Activated CD4-positive, alpha-beta memory T cell treated with anti-CD3 and anti-CD28 coated beads, Interleukin-2, amount 10 ng/mL, durations not matched to agents 7 days and 5 days (primary cell): ENCODE measurements at places on chromosomes 4 and X. TPM values are rescaled to one million over a fixed set of nuclear protein-coding genes. Genes with fewer than 3 reads are reported as not detected.

- H3K4me3 ChIP-seq = no peak overlapping the region
- peaks cover 19% of the 10 kb centered on the region for H3K36me3 ChIP-seq
- H3K27ac ChIP-seq = no peak overlapping the region
- peaks cover 11% of the 10 kb centered on the region for H3K4me1 ChIP-seq
- no peak for DNase-seq
- no peaks in the 10 kb centered on the region for H3K27me3 ChIP-seq
Measured at GRCh38 chrX:110051559-110051958, 48.6 kb downstream of the TMEM164 start.

- H3K36me3 ChIP-seq = no peaks in the 10 kb centered on the region
- no peak overlapping the region for H3K27ac ChIP-seq
- no peak for DNase-seq
- no peak overlapping the region for H3K4me3 ChIP-seq
Measured at GRCh38 chr4:73434311-73434710, 1.7 kb upstream of the AFP start.

- no peak overlapping the region for H3K4me3 ChIP-seq
- H3K27me3 ChIP-seq = no peaks in the 10 kb centered on the region
- no peak for DNase-seq
- H3K36me3 ChIP-seq = no peaks in the 10 kb centered on the region
Measured at GRCh38 chrX:24133312-24133711, 16.2 kb upstream of the ZFX start.

DNA sequence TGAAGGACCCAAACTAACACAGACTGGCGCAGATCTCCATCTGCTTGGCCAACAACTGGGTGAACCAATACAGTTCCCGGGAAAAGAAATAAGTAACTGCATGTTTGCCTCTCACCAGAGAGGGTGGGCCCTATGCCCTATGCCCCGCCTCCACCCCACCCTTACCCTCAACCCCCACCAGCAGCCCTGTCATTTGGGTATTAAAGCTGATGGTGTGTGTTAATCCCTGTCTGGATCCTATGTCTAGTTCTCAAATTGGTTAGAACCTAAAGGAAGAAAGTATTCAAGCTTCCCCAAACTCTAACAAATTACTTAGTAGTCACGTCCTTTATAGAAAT, 19.0 kb downstream of the SMPX start:
- no peak overlapping the region for H3K27ac ChIP-seq
- H3K4me1 ChIP-seq = no peaks in the 10 kb centered on the region
- no peaks in the 10 kb centered on the region for H3K36me3 ChIP-seq
- no peak overlapping the region for H3K4me3 ChIP-seq
- H3K27me3 ChIP-seq = peaks cover 4% of the 10 kb centered on the region

DNA sequence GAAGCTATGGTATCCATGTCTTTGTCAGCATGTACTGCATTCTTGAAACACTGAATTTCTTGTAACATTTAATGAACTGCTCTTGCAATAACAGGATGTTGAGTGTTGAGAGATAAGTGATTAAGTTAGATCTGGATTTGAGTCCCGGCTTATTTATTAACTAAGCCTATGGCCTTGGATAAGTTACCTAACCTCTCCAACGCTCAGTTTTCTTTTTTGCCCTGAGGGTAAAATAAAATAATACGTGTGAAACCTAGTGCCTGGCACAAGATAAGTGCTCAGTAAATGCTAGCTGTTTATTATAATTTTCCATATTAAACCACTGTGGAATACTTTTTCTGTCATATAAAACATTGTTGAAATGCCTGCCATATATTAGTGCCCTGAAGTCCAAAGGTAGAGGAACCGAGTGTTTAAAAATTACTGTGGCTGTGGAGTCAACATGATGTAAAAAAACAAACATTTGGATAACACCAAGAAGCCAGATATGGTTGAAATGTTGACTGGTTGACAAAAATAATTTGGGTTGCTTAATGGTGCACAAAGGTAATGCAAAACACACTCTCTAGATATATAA, 58.6 kb upstream of the ALB start:
- no peak for DNase-seq
- no peaks in the 10 kb centered on the region for H3K4me1 ChIP-seq
- H3K36me3 ChIP-seq = no peaks in the 10 kb centered on the region
- H3K27me3 ChIP-seq = peaks cover 3% of the 10 kb centered on the region
- no peak overlapping the region for H3K27ac ChIP-seq

- DNase-seq = no peak
- peaks cover 6% of the 10 kb centered on the region for H3K4me1 ChIP-seq
- peaks cover 1% of the 10 kb centered on the region for H3K27me3 ChIP-seq
- H3K36me3 ChIP-seq = no peaks in the 10 kb centered on the region
- no peak overlapping the region for H3K4me3 ChIP-seq
Measured at GRCh38 chr4:18109676-18110075, 88.1 kb upstream of the LCORL start.

DNA sequence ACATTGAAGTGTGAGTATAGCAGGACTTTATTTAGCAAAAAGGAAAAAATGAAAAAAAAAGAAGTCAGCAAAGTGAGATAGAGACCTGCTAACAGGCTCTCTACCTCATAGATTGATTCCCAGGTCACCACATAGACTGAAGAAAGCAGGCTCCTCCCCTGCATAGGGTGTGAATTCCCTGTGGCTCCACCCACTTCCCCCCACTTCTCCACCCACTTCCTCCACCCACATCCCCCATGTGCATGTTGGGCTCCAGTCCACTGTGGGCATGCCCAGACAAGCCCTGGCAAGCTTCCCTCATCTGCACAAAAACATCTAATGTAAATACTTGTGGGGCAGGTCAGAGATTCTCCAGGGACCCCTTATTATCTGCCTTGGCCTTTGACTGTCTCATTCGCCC, 97.8 kb downstream of the TMEM47 start:
- H3K4me1 ChIP-seq = no peaks in the 10 kb centered on the region
- no peaks in the 10 kb centered on the region for H3K27me3 ChIP-seq

DNA sequence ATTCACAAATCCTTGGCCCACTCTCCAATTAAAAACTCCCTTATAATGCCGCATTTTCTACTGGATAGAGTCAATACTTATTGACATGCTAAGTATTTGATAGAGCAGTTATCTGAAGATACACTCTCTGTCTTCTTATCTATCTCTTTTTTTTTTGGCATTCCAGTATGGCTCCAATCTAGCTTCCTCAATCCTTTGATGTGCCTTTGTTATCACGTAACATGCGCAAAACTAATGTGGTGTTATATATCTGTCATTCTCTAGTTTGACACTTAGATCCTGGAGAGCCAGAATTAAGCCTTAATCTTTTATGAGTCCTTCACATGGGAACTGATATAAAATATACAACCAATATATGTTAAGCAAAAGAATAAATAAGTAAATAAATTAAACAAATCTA, 54.7 kb downstream of the VSIG4 start:
- H3K27me3 ChIP-seq = no peaks in the 10 kb centered on the region
- peaks cover 22% of the 10 kb centered on the region for H3K4me1 ChIP-seq
- no peak overlapping the region for H3K4me3 ChIP-seq
- no peak overlapping the region for H3K27ac ChIP-seq
- no peaks in the 10 kb centered on the region for H3K36me3 ChIP-seq

GRCh38 chr4:23956601-23957364, 66.9 kb upstream of the PPARGC1A start:
- no peaks in the 10 kb centered on the region for H3K36me3 ChIP-seq
- no peak for DNase-seq
- no peaks in the 10 kb centered on the region for H3K27me3 ChIP-seq
- no peaks in the 10 kb centered on the region for H3K4me1 ChIP-seq

DNA sequence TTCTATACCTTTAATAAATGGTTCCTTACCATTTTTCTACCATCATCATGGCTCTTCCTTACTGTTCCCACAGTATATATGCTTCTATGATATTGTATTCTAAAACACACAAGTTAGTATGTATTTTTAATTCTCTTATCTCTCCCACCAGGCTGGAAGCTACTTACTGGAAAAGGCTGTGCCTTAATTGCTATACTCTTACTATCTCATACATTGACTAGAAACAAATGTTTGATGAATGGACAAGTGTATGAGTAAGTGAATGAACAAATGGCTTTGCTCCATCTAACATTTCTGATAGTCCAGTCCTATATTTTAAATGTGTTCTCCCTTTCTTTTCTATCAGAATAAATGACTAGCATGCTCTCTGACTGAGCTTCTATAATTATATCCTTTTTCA, 320.8 kb upstream of the RASGEF1B start:
- no peak for DNase-seq
- H3K4me1 ChIP-seq = peaks cover 8% of the 10 kb centered on the region
- H3K27me3 ChIP-seq = no peaks in the 10 kb centered on the region
- no peaks in the 10 kb centered on the region for H3K36me3 ChIP-seq
- H3K27ac ChIP-seq = no peak overlapping the region

GRCh38 chr4:130738233-130738632, 1642.3 kb downstream of the C4orf33 start:
- H3K4me1 ChIP-seq = no peaks in the 10 kb centered on the region
- H3K27me3 ChIP-seq = no peaks in the 10 kb centered on the region
- H3K27ac ChIP-seq = no peak overlapping the region
- no peak for DNase-seq

DNA sequence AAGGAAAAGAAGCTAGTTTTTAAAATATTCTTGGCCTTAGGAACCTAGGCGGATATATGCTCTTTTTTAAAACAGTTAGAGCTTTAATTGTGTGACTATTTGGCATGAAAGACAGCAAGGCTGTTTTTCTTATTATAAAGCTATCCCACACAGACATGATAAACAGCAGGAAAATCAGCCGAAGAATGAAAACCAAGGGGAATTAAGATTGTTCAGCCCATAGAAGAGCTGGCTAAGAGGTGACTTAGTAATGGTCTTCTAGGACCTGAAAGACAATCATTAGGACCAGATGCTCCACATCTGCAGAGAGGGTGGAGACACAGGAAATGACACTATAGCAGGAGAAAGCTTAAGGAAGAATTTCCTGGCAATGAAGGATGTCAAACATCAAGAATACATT, 171.4 kb upstream of the NRK start:
- H3K27ac ChIP-seq = no peak overlapping the region
- DNase-seq = no peak
- no peaks in the 10 kb centered on the region for H3K27me3 ChIP-seq
- no peaks in the 10 kb centered on the region for H3K36me3 ChIP-seq
- no peaks in the 10 kb centered on the region for H3K4me1 ChIP-seq

DNA sequence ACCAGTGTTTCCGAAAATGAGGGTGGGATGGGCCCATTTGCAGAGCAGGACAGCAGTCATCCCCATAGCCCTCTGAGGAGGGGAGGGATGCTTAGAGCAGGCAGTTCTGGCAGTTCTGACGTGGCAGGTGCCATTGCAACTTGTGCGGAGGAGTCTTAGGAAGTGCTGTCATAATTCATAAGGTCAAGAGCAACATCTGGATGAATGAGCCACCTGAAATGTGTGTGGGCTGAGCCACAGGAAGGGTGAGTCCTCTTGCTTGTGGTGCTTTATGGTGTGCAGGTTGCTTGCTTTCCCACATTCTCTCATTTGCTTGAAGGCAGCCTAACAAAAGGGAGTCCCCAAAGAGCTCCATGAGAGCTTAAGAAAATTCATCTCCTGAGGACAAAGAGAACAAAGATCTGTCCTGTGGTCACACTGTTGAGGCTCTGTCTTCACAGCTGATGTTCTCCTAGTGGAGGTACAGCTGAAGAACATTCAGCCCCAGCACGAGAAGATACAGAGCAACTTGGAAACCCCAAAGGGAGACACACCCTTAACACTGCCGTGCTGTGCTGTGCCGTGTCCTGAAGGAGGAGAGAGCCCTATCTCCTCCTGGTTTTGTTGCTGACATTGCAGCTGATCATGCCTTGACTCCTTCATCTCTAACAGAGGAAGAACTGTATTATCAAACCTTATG, 60.3 kb downstream of the DLG3 start:
- H3K27me3 ChIP-seq = no peaks in the 10 kb centered on the region
- H3K36me3 ChIP-seq = peaks cover 17% of the 10 kb centered on the region
- no peak overlapping the region for H3K4me3 ChIP-seq

- H3K27me3 ChIP-seq = no peaks in the 10 kb centered on the region
- H3K36me3 ChIP-seq = no peaks in the 10 kb centered on the region
- DNase-seq = no peak
- no peak overlapping the region for H3K27ac ChIP-seq
- H3K4me3 ChIP-seq = no peak overlapping the region
- H3K4me1 ChIP-seq = no peaks in the 10 kb centered on the region
Measured at GRCh38 chr4:156628858-156629257, 342.7 kb downstream of the PDGFC start.

MAGEB1 gene
- total RNA-seq = not detected

NAT8L gene
- 0.10 TPM for total RNA-seq
